ENCODE measurements at places on chromosomes 1 and 21. TPM values are rescaled to one million over a fixed set of nuclear protein-coding genes. Genes with fewer than 3 reads are reported as not detected.

Gene THEM4
- 11.2 TPM for total RNA-seq

Gene KCNJ9
- 0.08 TPM for total RNA-seq

Gene INSRR
- not detected for total RNA-seq

Gene AUNIP
- 22.9 TPM for total RNA-seq

Gene ERICH3
- not detected for total RNA-seq

Gene CCDC27
- not detected for total RNA-seq

Gene AKR7A3
- 0.65 TPM for total RNA-seq

Gene VCAM1
- not detected for total RNA-seq

Gene CDC20
- total RNA-seq: 252 TPM

Gene TBX19
- total RNA-seq: 0.80 TPM

Gene HLX
- total RNA-seq: 0.50 TPM

Gene A3GALT2
- not detected for total RNA-seq

Gene BTBD8
- total RNA-seq: 1.8 TPM

Gene TMEM269
- total RNA-seq: 0.35 TPM

Gene LDLRAP1
- total RNA-seq: 12.8 TPM

Gene SARS1
- total RNA-seq: 136 TPM

Data from H1 (cell line).